ENCODE measurements at places on chromosomes 7 and 10.
A peak's percentile ranks its signal among the peaks of the same experiment; 100 is the strongest.

- no peak for DNase-seq
Observed at GRCh38 chr10:88831709-88832108, 19.9 kb downstream of the ANKRD22 start.

- DNase-seq, result no peak
Observed at GRCh38 chr10:110646417-110647135, 2.4 kb downstream of the RBM20 start.

DNA sequence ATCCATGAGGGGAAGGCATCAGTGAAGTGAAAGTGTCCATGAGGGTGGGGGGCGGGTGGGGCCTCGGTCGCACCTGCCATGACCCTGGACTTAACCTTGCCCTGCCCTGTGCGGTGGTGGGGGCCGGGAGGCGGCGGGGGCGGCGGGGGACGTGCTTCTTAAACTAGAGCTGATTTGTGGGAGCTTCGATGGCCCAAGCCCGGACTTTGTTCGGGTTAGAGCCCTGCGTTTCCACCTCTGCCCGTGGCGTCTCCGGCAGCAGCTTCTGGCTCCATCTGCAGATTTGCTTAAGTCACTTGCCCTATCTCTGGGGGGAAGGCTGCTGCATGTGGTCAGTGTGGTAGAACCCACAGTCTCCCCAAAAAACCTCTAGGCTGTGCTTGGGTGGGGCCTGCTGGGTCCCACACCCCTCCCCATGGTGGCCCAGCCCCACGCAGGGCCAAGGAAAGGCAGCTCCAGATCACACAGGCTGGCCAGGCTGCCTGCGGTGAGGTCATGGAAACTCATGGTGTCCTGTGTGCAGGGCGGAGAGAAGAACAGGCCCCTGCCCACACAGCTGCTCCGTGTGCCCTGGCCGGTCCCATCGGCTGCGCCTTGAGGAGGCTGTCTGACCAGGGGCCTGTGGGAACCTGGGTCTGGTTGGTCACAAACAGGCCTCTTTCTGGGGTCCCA is 93.2 kb downstream of the INPP5A start:
- DNase-seq, result no peak

DNA sequence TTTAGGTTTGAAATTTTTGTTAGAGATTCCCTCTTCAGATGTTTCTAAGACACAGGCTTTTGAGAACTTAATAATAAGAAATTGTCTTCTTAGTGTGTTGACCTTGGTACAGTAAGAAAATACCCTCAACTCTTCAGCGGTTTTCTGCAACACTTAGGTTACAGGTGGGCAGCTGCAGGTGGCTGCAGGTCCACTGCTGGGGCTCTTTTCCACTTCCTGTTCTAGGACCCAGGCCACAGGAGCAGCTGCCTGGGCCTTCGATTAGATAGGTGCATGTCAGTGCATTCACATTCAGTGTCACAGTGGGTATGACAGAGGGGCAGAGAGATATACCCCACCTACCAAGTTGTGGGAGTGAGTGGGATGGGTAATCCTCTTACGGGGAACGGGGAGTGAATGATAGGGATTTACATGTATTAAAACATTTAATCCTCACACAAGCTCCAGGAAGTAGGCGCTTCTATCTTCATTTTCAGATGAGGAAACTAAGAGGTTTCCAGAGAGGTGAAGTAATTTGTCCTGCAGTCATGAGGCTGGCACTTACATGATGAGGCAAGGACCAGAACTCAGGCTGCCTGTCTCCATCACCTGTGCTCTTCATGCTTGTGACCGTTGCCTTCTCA is 20.2 kb upstream of the SUV39H2 start:
- no peak for DNase-seq

DNA sequence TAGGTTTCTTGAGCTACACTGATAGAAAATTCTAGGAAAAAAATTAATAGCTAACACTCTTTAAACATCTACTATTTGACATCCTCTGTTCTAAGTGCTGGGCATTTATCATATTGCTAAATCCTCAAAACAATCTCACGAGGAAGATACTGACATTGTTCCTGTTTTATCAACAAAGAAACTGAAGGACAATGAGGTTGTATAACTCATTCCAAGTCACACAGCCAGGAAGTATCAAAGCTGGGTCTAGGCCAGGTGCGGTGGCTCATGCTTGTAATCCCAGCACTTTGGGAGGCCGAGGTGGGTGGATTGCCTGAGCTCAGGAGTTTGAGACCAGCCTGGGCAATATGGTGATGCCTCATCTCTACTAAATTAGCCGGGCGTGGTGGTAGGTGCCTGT is 51.6 kb upstream of the IL6 start:
- no peak for DNase-seq

GRCh38 chr7:93258661-93259060 is 26.5 kb downstream of the VPS50 start:
- DNase-seq, result no peak

DNA sequence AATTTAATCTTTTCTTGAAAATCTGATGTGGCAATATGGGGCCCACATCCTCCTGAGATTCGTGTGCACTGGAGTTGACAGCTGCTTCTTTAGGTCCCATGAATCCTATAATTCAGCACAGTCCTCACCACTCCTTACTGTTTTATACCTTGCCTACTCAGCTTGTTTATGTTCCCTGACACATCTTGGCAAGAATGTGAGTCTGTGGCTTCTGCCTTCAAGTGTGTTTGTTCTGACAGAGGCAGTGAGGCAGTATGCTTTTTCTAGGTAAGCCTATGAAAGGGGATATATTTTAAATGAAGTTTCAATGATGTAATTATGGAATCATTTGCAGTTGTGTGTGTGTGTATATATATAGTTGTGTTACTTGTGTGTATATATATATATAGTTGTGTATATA is 106.4 kb downstream of the AMPH start:
- DNase-seq, result no peak

GRCh38 chr10:102507521-102507920 is 3.7 kb downstream of the SUFU start:
- DNase-seq, result no peak

DNA sequence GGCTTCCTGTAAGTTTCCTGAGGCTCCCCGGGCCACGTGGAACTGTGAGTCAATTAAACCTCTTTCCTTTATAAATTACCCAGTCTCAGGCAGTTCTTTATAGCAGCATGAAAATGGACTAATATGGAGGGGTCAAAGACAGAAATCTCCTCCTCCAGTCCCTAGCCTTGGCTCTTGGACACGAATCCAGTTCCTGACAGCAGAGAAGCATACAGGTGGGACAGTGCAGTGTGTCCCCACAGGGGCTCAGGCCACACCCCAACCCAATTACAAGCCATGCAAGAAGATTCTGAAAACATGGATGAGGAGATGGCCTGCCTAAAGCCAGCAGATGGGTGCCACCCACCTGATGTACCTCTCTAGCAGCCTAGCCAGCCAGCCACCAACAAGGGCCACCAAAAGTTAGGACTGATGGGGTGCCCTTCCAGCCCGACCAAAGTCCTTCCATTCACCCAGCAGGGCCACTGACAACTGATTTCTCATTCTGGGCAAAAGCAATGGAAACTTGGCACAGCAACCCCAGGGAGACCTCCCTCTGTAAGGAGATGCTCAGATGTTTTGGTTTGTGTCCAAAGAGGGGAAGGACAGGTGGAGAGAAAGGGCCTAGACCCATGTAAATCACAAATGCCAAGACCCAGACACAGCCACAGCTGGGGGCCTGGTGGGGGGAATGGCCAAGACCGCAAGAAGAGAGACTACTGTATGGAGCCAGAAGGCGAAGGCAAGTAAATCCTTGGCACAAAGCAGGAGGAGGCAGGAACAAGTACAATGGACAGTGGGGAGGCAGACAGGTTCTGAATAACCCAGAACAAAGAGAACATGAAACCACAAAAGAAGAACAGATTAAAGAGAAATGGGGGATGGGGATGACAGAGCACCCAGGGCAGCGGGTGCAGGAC is 13.6 kb downstream of the GPRIN2 start:
- DNase-seq, result no peak

DNA sequence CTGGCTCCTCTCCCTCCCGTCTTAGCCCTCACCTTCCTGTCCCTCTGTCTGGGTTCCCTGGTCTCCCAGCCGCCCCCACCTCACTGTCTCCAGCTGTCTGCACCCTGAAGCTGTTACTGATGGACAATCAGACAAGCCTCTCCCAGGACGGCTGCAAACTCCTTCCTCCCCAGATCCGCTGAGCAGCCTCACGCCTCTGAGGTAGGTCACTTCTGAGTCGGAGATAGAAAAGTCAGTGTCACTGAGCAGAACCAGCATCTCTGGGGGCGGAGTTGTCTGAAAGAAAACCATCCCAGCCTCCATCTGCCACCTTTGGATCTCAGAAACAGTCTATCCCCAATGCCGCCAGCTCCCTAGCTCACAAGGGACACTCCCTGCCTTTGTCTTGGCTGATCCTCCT is 27.4 kb downstream of the FAM241B start:
- DNase-seq, result no peak

DNA sequence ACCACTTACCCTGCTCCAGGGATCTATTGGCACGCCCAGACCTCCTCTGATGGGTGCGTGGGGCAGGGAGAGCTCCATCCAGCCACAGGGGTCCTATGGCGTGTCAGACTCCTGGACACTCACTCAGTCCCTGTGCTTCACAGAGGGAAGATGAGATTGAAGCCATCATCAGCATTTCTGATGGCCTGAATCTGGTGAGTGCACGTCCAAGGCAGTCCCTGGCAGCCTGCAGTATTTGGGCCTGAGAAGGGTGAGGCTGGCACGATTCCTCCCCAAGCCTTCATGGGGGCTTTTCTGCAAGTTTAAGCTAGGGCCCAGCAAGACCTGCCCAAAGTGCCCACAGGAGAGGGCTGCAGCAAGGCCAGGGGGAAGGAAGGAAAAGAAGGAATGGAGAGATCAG is 3.3 kb downstream of the CDHR1 start:
- no peak for DNase-seq

DNA sequence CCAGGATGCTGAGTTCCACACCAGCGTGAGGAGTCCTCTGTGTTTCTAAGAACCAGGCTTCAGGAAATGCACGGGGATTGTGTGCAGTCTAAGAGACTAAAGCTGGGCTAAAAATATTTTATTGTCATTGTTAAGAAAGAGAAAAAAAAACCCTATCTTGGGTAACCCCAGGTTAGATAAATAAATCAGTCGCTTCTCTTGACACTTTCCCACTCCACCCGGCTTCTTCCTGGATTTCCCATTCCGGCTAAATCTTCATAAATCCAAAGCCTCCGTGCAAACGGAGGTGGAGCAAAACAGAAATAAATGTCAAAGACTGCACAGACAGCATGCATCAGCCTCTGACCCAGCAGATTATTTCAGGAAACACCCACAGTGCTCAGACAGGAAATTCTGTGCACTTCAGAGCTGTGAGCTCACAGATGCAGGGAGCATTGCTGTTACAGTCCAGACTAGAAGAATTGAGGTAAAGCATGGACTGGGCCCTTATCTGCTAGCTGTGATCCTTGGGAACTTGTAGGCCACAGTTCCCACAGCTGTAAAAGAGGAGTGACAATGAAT is 44.8 kb upstream of the GRID1 start:
- DNase-seq, result peak; percentile 77

DNA sequence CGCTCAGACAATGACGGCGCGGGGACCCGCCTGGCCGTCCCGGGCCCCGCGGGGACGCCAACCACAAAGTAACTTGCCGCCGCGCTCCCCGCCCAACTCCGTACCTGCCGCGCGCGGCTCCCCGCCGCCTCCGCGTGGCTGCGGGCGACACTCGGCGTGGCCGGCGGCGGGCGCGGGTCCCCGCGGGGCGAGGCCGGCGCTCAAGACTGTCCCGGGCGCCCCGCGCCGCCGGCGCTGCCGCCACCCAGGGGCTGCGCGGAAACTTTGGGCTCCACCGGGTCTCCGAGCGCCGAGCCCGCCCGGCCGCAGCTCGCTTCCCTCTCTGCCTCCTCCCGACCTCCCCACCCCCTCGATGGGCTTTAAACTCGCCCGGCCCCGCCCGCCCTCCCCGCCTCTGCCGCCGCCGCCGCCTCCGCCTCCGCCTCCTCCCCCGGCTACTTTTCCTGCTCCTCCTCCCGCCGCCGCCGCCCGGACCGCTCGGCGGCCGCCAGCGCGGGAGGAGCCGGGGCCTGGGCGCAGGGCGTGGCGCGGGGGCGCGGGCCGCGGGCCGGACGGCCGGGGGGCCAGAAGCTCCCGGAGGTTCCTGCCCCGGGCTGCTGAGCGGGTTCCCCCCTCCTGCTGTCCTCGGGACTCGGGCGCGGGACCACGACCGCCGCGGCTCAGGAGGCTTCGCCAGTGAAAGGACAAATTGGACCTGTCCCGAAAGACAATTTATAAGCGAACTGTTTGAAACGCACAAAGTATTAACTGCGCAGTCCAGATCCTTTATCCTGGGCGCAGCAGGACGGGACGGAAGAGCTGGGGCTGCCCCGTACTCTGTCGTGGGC is 10.6 kb upstream of the GRB10 start:
- DNase-seq, result no peak

- no peak for DNase-seq
Observed at GRCh38 chr7:10245406-10245805, 728.3 kb upstream of the PHF14 start.

- DNase-seq, result no peak
Observed at GRCh38 chr10:97534746-97535367, 36.1 kb downstream of the UBTD1 start.

DNA sequence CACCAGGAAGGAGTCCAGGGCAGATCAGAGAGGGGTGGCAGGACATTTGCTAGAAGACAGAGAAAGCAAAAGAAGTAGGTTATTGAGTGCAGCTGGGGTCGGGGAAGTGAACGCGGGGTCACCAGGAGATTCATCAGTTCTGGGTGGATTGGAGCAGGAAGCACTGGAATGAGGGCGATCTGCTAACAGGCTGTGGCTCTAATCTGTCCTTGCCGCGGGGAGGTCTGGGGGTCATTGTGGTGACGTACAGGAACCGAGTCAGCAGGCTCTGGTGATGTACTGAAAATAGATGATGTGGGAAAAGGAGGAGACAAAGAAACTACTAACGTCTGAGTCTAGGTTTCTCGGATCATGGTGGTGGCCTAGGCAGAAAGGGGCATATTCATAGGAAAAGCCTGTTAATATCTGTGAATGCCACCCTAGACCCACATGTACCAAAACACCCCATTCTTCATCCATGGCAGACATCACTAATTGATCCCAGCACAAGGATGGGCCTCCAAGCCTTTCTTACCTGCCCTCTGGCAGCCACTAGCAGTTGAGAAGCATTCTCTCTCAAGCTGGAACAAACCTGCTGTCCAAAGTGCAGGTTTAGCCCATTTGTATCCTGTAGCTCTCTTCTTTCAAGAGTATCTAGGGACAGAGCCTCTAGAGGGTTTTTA is 134.5 kb downstream of the C10orf105 start:
- DNase-seq, result no peak

GRCh38 chr7:41855798-41856197 is 152.9 kb upstream of the INHBA start:
- no peak for DNase-seq

- DNase-seq, result no peak
Observed at GRCh38 chr7:21028186-21028585, 241.5 kb upstream of the SP8 start.

DNA sequence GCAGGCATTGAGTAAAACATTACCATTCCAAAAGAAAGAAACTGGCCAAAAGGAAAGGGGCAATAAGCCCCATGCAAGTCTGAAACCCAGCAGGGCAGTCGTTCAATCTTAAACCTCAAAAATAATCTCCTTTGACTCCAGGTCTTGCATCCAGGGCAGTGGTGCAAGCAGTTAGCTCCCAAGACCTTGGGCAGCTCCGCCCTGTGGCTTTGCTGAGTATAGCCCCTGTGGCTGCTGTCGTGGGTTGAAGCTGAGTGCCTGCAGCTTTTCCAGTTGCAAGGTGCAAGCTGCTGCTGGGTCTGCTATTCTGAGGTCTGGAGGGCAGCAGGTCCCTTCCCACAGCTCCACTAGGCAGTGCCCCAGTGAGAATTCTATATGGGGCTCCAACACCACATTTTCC is 580.1 kb upstream of the AUTS2 start:
- DNase-seq, result no peak

Measured in GM12864 (cell line).